ENCODE measurements at places on chromosomes 5 and 9.

GRCh38 chr5:132012371-132013005, 1.0 kb upstream of the ACSL6 start:
- no peaks in the 10 kb centered on the region for H3K36me3 ChIP-seq
- no peak overlapping the region for H3K27ac ChIP-seq
- H3K4me3 ChIP-seq, result peak overlapping the region; percentile 72
- H3K27me3 ChIP-seq, result peaks cover 7% of the 10 kb centered on the region

GRCh38 chr5:77181596-77182304, 28.7 kb upstream of the PDE8B start:
- H3K27ac ChIP-seq, result no peak overlapping the region
- no peak for DNase-seq
- H3K36me3 ChIP-seq, result no peaks in the 10 kb centered on the region
- H3K27me3 ChIP-seq, result peaks cover 10% of the 10 kb centered on the region
- H3K4me3 ChIP-seq, result no peak overlapping the region

DNA sequence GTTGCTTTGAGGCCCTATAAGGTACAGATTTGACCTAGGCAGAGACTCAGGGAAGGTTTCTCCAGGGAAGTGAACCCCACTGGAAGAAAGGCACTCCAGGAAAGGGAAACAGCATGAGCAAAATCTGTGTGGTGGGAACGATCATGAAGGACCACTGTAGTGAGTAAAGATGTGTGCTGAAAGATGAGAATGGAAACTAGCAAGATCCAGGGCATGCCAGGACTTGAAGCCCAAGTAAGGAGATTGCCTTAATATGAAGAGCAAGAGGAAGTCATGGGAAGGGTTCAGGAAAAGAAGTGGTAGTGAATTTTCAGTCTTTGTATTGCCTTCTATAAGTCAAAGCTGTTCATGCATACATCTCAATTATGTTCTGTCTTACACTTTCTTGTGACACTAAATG, 55.2 kb upstream of the SLIT3 start:
- H3K27ac ChIP-seq, result no peak overlapping the region
- no peaks in the 10 kb centered on the region for H3K27me3 ChIP-seq
- H3K4me3 ChIP-seq, result no peak overlapping the region
- no peaks in the 10 kb centered on the region for H3K4me1 ChIP-seq
- no peak for DNase-seq

DNA sequence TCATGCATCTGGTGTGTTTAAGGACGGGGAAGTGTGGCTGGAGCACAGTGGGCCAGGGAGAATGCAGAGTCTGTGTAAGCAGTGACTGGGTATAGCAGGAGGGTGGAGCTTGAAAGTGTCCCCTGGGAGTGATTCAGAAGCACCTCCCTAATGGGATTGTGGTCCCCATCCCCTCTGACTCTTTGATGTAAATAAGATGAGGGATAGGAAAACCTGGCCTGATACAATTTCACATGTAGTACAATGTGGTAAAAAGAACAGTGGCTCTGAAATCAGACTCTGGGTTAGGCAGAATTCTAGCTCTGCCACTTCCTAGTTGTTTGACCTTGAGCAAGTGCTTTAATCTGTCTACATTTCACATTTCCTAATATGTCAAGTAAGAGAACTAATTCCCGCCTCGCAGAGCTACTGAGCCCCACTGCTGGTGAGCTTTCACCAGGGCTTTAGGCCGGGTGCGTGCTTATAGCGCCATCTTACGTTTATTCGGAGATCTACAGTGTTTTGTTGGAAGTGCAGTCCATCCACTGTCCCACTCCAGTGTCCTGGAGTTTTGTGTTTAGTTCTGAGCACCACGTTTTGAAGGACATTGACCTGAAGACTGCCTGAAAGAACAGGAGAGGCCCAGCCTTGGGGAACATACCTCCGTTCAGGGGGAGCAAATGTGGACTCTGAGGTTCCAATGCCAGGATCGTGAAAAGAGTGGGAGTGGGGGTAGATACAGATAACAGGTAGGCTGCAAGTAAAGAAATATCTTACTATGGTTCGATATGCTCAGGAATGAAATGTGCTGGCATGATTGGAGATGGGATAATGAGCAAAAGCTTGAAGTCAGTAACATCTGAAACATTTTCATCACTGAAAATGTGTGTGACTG, 51.2 kb upstream of the TESK1 start:
- no peak for DNase-seq
- no peaks in the 10 kb centered on the region for H3K4me1 ChIP-seq
- H3K4me3 ChIP-seq, result no peak overlapping the region
- no peak overlapping the region for H3K27ac ChIP-seq

- no peak overlapping the region for H3K27ac ChIP-seq
- H3K36me3 ChIP-seq, result no peaks in the 10 kb centered on the region
- no peak for DNase-seq
- H3K27me3 ChIP-seq, result no peaks in the 10 kb centered on the region
- H3K4me1 ChIP-seq, result no peaks in the 10 kb centered on the region
Observed at GRCh38 chr5:139178589-139178917, 19.6 kb downstream of the SIL1 start.

DNA sequence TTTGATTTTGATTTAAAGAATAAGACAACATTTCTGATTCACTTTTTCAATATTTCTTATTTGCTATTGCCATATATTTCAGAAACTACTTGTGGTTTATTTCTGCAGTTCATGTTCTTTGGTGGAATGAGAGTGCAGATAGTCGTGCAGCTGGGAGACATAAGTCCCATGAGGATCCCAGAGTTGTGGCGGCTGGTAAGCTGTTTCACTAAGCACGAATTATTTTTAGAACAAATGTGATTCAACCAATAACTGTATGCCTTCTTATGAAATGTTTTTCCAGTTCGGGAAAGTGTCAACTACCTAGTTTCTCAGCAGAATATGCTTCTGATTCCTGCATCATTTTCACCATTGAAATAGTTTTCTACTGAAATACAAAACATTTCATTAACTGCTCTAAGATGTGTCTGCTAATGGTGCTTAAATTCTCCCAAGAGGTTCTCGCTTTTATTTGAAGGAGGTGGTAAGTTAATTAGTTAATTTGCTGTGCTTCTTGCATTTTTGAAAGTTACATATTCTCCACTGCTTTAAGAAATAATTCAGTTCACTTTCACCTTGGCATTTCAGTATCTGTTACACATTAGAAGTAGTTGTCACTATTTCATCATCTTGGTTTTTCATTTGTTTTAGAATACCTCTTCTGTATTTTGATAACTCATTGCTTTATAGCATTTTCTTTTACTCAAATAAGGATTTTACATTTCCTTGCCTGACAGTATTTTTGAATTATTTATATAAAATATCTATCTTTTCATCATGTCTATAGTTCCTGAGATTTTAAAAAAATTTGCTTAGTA, 9.0 kb downstream of the NIPSNAP3B start:
- H3K36me3 ChIP-seq, result no peaks in the 10 kb centered on the region
- no peaks in the 10 kb centered on the region for H3K4me1 ChIP-seq
- DNase-seq, result no peak
- no peak overlapping the region for H3K27ac ChIP-seq
- no peak overlapping the region for H3K4me3 ChIP-seq

DNA sequence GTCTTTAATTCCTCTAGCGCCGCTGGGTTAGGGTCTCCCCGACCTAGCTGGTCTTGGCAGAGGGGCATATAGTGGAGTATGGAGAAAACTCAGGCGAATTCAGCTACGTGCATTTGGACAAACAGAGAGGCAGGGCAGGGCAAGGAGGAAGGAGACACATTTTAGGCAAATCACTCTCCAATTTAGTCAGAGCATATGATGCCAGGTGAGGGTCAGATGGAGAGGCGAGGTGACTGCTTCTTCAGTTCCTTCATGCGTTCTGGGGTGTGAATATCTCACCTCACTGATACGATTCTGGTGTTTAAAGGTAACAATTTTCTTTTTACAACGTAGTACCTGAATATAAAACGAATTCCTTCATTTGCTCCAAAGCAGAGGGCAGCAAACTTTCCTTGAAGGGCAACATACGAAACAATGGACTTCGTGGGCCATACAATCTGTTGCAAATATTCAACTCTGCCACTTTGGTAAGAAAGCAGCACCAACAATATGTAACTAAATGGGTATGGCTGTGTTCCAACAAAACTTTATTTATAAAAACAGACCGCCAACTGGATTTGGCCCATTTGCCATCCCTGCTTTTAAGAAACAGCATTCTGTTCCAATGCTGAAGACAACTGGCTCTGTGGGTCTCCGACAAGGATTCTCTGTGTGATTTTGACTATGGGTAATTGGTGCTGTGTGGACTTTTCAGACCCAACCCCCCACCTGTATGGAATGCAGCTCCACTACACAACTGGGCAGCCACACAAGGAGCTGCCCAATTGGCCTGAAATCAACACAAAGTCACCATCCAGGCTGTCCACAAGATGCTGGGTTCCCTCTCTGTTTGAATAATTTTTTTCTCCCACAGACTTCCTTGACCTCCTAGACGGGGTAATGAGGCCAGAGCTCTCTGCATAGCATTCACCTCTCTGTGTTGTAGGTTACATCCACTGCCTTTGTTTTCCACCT, 53.8 kb downstream of the RAPGEF1 start:
- no peaks in the 10 kb centered on the region for H3K36me3 ChIP-seq
- H3K4me3 ChIP-seq, result no peak overlapping the region
- no peaks in the 10 kb centered on the region for H3K27me3 ChIP-seq
- peaks cover 11% of the 10 kb centered on the region for H3K4me1 ChIP-seq

DNA sequence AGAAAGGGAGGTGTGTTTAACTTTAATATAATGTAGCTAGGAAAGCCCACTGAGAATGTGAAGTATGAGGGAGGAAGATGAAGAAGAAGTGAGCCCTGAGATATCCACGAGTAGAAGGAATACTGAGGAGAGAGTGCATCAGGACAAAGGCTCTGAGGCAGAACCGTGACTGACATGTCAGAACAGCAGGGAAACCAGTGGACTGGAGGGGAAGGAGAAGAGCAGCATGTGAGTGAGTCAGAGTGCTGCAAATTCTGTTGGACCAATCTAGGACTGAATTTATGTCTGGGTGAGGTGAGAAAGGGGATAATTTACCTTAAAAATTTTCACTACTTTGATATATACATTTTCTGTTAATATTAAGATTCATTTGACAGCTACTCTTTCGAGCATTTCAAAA, 110.3 kb downstream of the ST8SIA4 start:
- no peaks in the 10 kb centered on the region for H3K4me1 ChIP-seq
- no peaks in the 10 kb centered on the region for H3K27me3 ChIP-seq
- DNase-seq, result no peak
- H3K4me3 ChIP-seq, result no peak overlapping the region
- H3K36me3 ChIP-seq, result no peaks in the 10 kb centered on the region

DNA sequence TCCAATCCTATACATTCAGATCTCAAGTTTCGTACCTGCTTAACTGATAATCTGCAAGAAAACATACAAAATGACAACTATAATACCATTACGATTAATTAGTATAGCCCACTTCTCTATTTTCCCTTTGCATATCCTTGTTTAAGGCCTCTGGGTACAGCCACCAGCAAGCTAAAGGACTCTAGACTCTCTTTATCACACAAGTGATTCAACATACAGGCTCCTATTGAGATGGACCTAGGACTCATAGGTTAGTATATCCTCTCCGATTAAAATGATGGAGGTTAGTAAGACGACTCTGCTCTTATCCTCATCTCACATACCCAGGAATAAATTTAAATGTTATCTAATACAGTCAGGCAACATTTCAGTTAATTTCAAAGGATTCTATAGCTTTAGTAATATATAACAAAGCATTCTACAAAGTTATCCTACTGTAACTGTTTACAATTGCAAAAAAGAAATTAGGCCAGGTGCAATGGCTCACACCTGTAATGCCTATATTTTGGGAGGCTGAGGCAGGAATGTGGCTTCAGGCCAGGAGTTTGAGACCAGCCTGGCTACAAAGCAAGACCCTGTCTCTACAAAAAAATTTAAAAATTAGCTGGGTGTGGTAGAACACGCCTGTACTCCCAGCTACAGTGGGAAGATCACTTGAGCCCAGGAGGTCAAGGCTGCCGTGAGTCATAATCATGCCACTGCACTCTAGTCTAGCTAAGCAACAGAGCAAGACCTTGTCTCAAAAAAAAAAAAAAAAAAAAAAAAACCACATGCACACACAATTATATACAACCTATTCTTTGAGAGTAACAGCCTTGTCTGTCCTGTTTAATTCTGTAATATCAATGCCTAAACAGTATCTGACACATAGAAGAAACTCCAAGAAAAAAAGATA, 15.4 kb downstream of the HAUS6 start:
- no peaks in the 10 kb centered on the region for H3K4me1 ChIP-seq
- H3K36me3 ChIP-seq, result peaks cover 50% of the 10 kb centered on the region
- no peak overlapping the region for H3K4me3 ChIP-seq
- no peak overlapping the region for H3K27ac ChIP-seq
- H3K27me3 ChIP-seq, result no peaks in the 10 kb centered on the region

- H3K4me3 ChIP-seq, result peak overlapping the region; percentile 40
- no peaks in the 10 kb centered on the region for H3K27me3 ChIP-seq
- H3K36me3 ChIP-seq, result no peaks in the 10 kb centered on the region
Observed at GRCh38 chr9:114958021-114958843, 27.8 kb upstream of the TNFSF8 start.

DNA sequence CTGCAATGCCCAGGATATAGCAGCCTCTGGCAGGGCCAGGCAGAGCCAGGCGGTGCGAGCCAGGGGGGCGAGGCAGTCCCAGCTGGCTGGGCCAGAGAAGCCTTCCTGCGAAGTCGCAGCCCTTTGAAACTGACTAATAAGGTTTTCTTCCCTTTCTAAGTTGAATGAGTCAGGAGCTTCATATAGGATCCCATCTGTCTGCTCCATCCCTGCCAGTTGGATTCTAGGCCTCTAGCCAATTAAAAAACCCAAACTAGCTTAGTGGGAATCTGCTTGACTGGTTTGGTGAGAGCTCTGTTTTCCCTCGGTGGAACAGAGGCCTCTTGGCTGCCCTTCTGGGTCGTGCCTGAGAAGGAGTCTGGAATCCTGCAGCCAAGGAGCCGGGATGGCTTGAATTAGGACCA, 70.1 kb upstream of the RAPGEF1 start:
- DNase-seq, result no peak
- no peak overlapping the region for H3K4me3 ChIP-seq
- H3K36me3 ChIP-seq, result no peaks in the 10 kb centered on the region
- H3K27me3 ChIP-seq, result peaks cover 3% of the 10 kb centered on the region

GRCh38 chr5:163409384-163409783, 28.0 kb upstream of the CCNG1 start:
- no peak for DNase-seq
- no peak overlapping the region for H3K27ac ChIP-seq
- no peaks in the 10 kb centered on the region for H3K4me1 ChIP-seq

- H3K4me3 ChIP-seq, result no peak overlapping the region
- H3K27ac ChIP-seq, result no peak overlapping the region
- no peak for DNase-seq
- no peaks in the 10 kb centered on the region for H3K27me3 ChIP-seq
Observed at GRCh38 chr5:138461343-138462125, 3.7 kb upstream of the EGR1 start.

DNA sequence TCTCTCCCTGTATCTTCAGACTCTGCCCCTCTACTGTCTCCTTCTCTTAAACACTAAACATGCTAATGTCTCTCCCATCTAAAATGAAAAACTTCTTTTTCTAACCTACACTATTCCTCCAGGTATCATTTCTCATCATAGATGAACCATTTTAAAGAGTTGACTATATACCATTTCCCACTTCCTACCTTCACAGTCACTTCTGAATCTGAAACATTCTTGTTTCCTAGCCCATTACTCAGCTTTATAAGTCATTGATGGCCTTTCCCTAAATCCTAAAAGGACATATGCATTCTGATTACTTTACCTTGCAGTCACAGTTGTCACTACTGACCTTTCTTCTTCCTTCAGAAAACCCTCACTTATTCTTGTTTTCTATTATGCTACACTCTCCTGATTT, 118.2 kb downstream of the SSBP2 start:
- H3K27me3 ChIP-seq, result no peaks in the 10 kb centered on the region
- no peaks in the 10 kb centered on the region for H3K4me1 ChIP-seq
- H3K4me3 ChIP-seq, result no peak overlapping the region
- no peak overlapping the region for H3K27ac ChIP-seq
- DNase-seq, result no peak
